ENCODE measurements at places on chromosomes 7 and 10.
A peak's percentile ranks its signal among the peaks of the same experiment; 100 is the strongest.

DNA sequence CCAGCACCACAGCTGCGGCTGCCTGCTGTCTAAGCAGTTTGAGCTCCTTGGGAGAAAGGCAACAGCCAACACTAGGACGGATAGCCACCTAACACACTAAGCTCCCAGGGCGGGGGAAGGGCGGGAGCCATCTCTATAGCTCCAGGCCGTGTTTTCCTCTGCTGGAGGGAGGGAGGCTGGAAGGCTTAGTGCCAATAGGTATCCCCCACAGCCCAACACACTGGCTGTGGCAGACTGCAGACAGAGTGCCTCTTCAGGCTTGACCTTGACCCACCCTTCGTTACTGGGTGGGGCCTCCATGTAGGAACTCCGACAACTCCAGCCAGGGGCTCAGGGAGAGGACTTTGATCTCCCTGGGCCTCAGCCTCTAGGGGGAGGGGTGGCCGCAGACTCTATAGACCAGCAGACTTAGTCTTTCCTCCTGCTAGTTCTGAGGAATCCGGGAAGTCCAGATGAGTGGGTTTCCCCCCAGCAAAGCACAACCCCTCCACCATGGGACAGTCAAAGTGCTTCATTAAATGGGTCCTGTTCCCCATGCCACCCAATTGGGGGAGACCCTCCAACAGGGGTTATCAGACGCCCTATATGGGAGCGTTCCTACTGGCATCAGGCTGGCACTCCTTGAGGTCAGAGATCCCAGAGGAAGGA, 314.4 kb upstream of the MKI67 start:
- DNase-seq, result no peak

DNA sequence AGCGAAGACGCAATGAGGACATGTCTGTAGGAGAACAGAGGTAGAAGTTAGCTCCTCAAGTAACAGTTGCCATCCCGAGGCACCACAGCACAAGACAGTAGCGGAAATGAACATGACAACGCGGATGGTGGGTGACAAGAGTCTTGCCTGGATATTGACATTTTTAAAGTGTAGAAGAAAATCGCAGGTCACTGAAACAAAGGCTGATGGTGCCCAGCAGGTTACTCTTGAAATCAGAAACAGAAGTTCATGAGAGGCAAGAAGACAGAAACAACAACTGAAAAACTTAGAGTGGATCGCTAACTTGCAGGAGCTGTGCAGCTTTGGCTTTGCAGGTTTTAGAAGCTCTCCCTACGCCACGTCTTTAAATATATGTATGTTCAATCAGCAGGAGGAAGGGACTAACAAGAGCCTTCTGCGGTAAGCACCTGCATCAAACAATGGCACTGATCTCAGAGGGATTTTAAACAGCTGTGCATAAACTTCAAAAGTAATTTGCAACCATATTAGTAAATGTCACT, 1.8 kb downstream of the PRKCQ start:
- DNase-seq, result no peak

GRCh38 chr10:75935240-75935639, 503.8 kb downstream of the LRMDA start:
- no peak for DNase-seq

DNA sequence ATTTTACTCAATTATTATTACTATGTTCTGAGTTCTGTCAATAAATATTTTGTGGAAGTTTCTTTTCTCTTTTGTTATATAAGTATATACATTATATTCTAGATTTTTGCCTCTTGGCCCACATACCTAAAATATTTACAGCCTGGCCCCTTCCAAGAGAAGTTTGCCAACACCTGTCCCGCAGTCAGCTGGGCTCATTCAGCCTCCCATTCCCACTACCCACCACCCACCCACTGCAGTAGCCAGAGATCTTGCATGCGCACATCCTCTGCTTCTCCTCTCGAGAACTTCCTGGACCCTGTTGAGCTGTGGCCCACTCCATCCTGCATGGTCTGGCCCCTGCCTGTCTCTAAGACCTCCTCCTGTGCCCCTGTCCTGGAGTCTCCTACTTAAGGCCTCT, 33.6 kb downstream of the WIPF3 start:
- DNase-seq, result no peak

- DNase-seq, result no peak
These were observed 21.6 kb downstream of the C1GALT1 start for GRCh38 chr7:7203813-7204575.

GRCh38 chr7:55381696-55382095, 16.6 kb downstream of the LANCL2 start:
- no peak for DNase-seq

DNA sequence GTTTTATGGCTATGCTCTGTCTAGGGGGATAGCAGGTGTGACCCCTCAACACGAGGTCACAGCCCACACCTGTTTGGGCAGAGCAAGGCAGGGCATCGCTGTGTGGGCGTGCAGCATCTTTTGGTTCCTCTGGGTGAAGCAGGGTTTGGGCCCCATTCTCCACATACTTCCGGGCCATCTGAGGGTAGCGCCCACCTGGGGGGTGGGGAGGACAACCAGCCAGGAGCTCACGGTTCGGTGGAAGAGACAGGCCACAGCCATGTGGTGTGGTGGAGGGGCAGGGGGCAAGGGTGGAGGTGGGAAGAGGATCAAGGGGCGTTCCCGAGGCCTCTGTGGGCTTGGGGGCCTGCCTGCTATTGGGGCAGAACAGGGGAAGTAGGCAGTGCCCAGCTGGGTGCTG, 2.4 kb downstream of the SH2B2 start:
- DNase-seq, result no peak

DNA sequence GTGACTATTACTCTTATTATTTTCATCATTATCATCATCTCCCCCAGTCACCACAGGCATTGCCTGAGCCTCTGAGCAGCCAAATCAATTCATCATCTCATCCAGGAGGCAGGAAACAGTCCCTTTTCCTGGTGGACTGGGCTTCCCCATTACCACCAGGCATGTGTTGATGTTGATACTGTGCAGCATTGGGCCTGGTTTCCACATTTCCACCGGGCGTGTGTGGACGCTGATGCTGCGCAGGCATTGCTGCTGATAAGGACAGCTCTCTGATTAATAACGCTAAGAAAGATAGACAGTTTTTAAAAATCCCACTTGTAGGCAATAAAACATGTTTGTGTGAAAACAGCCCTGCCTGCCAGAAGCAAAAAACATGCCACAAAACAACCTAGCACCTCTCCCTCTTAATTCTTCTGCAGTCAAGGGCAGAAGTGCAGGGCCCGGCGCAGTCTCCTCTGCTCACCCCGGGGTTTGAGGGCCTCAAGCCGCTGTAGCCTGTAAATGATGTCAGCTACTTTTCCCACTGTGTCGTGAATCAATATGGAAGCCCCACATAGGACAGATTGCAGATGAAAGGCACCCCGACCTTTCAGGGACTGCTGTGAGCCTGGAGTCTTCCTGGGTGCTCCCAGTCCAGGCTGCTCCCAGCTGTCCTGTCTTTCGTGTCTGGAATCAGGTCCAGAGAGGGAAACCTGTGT, 216.0 kb downstream of the WDR37 start:
- DNase-seq, result no peak

DNA sequence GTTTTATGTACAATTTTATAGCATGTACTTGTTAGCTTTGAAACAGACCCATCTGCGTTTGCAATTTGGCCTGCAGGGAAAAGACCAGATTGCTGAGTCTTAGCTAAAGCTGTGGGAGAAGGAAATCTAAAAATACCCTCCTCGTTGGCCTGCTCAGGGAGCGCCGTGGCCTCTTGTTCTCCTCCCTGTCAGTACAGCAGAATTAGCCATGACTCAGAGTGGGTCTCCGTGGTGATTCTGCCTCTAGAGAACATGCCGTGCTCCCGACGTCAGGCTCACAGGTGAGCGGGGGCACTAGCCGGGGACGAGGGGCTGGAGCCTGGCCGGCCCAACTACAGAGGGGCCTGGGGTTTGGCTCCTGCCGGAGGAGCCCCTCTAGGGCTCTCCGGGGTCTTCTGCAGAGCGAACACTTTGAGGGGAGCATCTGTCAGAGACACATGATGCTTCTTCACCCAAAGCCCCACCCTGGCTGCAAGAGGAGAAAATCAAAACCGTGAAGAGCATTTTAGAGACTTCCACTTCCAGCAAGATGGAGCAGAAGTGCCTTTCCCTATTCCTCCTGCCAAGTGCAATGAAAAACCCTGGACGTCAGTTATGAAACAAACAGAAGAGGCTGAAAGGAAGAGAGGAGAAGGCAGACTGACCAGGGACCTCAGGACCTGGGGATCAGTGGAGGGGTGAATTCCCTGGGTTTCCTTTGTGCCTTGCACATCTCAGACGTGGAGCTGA, 98.9 kb downstream of the LHPP start:
- DNase-seq, result peak; percentile 55

- DNase-seq, result no peak
These were observed 8.8 kb downstream of the TRIM8 start for GRCh38 chr10:102653060-102653459.

- DNase-seq, result no peak
These were observed 158.6 kb upstream of the INSYN2A start for GRCh38 chr10:127354992-127355391.

DNA sequence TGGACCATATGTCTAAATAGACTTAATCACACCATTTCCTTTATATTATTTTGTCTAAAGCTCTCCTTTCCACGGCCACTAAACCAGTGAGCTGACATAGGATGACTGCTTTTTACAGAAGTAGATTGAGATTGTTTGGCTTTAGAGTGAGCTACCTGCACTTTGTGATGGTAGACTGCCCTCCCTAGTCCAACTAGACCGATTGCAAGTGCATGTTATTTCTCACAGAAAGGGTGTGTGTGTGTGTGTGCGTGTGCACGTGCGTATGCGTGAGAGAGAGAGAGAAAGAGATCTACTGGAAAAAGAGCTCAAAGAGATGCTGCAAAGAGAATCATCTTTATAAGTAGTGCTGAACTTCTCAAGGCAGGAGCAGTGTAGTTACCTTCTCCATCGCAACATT, 60.7 kb downstream of the VCL start:
- no peak for DNase-seq

GRCh38 chr10:30472414-30473155, 38.6 kb downstream of the MAP3K8 start:
- no peak for DNase-seq

DNA sequence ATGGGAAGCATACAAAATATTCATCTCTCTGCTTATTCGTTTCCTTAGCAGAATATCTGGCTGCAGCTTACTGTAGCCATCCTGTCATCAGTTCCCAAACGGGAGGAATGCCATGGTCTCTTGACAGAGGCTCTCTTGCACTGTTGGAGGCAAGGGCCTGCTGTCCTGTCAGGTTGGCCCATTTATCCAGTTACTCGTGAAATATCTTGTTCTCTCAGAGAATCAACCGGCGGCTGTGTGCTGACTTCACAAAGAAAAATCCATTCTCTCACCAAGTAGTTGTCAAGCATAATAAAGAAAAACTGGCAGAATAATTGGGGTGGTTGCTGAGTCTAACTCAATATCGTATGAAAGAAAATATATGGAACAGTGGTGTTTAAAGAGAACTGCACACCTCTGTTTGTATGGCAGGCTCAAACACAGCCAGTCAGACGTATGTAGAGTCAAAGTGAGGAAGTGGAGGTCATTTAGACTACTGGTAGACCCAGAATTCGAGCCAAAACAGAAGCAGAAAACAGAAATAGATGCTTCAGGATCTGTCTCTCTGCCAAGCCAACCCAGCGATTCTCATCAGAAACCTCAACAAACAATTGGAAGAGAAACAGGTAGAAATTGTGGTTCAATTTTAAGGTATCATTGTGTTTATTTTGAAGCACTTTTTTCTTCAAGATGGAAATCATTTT, 349.2 kb upstream of the PRKCQ start:
- no peak for DNase-seq

DNA sequence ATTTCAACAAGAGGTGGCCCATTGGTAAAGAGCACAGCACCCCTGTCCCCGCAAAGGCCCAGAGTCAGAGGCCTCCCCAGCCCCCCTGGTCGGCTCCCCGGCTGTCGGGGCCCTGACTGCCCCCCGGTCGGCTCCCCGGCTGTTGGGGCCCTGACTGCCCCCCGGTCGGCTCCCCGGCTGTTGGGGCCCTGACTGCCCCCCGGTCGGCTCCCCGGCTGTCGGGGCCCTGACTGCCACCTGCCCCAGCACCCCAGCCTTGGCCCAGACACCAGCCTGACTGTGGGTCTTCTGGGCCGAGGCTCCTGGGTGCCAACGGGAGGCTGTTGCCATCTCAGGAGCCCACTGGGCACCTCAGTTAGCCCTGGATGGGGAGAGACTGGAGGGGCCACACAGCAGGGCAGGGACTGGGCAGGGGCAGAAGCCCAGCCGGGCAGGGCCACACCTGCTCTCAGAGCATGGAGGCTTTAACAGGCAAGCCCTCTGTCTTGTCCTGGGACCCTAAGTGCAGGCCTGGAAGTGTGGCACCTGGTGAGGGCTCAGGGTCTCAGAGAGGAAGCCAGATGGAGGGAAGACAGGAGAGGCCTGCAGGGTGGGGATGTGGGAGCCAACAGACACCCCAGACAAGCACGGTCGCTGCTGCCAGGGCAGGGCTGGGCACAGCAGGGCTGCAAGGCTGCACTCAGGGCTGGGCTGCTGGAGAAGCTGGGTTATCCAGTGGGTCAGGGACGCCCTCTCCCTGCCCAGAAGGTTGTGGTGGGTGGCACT, 56.5 kb downstream of the JAKMIP3 start:
- DNase-seq, result no peak

DNA sequence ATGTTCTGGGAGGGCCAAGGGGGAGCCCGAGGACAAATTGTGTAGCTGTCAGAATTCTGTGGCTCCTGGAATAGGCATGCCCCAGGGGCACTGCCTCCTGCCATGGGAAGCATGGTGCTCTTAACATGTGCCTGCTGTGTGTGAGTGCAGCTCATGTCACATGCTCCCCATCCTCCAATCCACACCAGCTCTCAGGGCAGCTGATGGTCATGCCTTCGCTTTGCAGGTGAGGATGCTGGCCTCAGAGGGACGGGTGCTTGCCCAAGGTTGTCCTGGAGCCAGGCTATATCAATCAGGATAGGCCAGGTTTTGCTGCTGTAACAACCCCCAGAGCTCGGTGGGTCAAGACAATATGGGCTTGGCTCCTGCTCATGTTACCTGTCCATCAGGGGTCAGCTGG, 303.4 kb downstream of the RPS24 start:
- no peak for DNase-seq

DNA sequence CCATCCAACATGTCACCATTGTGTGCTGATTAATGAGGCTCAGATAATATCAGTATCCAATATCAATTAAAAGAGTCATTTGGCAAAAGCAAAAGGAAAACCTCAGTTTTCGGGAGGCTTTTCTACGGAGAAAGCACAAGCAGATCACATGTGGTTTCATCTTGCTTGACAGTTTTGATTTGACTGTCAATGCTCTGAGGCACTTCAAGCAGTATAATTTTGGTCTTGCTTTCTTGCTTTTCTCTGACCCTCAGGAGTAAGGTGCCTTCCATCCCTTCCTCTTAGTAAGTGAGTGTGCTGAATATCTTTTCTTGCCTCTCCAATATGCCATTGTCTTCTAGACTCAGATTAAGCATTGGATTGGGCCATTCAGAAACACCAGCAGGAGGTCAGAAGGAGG, 115.5 kb upstream of the CALCR start:
- no peak for DNase-seq

DNA sequence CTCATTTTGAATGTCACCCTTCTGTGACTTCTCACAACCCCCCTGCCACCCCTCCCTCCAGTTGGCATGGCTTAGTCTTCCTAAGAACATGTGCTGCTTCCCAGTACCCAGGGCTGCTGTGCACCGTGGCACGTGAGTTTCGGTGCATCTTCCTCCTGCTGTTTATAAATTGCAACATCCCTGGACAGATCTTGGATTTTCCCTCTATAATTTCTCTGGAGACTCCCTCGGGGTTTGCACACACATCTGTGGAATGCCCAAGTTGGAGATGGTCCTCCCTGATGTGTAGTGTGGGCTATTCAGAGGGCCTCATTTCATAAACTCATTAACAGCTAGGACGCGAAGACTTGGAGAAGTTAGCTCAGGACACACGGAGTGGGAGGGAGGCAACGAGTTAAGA, 52.9 kb downstream of the IKZF1 start:
- no peak for DNase-seq

- no peak for DNase-seq
These were observed 29.7 kb downstream of the MKLN1 start for GRCh38 chr7:131357282-131357880.
